Activated CD4-positive, alpha-beta T cell treated with anti-CD3 and anti-CD28 coated beads, Interleukin-2, amount 10 ng/mL, durations not matched to agents 7 days and 5 days (primary cell): ENCODE measurements at places on chromosomes 12 and 14.

DNA sequence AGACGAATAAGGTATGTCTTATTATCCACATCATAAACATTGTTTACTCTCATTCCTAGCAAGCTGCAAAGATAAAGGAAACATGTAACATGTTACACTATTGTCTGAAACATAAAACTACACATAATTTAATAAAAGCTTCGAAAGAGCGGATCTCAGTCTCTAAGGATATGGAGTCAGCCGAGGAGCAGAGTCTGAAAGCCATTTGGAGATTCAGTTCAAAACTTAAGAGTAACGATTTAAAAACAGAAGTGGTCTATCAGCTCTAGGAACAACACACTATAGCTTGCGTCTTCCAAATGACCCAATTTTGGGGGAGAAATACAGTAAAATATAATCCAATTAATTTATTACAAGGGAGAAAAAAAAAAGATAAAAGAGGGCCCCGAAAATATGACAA lies 775 bp downstream of the NEMF start:
- no peak for DNase-seq

GRCh38 chr12:49108958-49109404 lies 1.7 kb downstream of the LMBR1L start:
- DNase-seq, result no peak

- DNase-seq, result no peak
Observed at GRCh38 chr14:98035396-98035795, 1236.6 kb downstream of the BCL11B start.

DNA sequence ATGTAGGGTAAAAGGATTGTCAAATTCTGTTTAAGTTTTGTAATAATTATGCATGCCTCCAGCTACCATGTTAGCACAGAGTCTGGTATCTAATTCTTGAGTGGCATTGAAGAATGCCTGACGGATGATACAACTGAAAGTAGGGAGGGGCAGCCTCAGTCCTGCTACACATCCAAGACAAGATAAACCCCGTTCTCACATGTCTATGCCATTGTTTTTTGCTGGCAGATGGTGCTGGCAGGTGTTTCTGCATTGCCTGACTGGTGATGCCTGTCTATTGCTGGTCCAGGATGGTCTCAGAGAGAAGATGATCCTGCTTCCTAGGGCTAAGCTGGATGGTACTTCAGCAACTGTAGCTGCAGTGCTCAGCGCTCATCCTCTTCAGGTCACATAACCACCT lies 245.8 kb upstream of the NAV3 start:
- no peak for DNase-seq

- DNase-seq, result no peak
Observed at GRCh38 chr14:32564596-32564995, 235.5 kb downstream of the AKAP6 start.

DNA sequence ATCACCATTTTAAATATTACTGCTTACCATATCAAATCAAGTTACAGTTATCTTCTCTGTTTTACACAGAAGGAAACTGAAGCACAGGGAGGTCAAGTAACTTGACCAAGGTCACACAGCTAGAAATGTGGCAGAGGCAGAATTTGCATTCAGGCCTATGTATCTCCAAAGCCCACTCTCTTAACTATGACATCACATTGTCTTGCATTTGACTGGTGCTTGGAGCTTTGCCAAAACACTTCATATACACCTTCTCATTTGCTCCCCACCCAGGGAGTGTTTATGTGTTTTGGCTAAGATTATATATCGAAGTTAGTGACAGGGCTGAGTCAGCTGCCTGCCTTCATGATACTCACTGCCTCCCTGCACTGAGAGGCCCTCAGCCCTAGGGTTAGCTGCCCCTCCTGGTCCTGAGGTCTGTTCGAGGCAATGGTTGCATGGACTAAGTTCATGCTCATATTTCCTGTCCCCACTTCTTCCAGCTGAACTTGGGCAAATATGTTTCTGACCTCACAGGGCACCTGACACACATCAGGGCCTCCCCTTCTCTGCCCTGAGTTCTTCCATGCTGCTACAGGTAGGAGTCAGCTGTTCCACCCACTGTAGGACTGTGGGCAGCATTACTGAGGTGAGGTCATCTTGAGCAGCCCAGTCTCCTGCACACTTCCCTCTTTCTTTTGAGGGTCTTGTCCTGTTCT lies 1.8 kb downstream of the GALNT6 start:
- no peak for DNase-seq

DNA sequence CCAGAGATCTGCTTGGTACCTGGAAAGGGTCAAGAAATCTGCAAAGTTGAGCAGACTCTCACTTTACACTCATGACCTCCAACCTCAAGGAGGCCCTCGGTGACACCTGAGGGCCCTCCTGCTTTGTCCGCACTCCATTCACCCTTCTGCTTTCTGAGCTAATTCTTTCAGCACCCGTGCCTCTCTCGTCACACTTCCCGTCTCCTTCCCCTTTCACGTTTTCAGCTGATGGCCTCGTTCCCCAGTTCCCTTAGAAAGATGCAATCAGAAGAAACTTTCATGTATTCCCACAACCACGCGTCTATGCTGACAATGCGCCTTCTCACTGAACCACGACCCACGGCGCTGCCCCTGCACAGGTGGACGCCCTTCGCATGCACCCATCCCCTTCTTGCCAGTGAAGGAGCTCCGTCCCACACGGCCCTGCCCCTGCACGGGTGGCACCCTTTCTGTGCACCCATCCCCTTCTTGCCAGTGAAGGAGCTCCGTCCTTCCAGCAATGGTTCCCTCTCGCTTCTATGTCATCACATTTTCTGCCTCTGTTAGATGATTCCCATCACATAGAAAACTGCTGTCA lies 340.1 kb upstream of the FKBP4 start:
- no peak for DNase-seq

GRCh38 chr12:88108021-88108420 lies 33.9 kb downstream of the CEP290 start:
- DNase-seq, result no peak

DNA sequence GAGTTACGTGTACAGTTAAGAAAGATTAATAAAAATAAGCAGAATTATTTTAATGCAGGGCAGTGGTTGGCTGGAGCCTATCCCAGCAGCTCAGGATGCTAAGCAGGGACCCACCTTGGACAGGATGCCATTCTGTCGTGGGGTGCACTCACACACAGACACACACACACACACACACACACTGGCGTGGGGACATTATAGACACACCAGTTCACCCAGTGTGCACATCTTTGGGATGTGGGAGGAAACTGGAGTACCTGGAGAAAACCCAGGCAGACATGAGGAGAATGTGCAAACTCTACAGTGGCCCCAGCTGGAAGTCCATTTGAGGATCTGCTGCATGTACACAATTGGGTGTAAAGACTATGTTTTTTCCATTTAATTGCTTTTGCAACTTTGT lies 12.8 kb upstream of the IFI27L2 start:
- DNase-seq, result no peak

DNA sequence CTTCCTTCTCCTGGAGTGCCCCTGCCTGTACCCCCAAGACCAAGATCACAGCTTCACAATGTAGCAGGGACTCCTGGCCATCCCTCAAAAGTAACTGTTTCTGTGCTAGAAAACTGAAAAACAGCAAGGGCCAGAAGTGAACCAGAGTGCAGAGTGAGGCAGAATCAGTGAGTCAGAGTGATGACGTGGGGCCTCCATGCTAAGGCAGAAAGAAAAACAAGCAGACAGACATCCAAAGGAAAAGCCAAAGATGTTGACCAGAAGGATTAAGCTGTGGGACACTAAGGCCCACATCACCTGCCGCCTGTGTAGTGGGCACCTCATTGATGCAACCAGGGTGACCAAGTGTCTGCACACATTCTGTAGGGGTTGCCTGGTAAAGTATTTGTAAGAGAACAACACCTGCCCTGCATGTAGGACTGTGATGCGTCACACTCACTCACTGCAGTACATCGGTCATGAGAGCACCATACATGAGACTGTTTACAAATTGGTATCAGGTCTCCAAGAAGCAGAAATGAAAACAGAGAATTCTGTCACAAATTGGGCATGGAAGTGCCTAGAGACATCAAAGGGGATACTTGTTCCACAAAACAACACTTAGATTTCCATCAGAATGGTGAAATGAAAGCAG lies 51.2 kb downstream of the ARMH4 start:
- DNase-seq, result no peak

DNA sequence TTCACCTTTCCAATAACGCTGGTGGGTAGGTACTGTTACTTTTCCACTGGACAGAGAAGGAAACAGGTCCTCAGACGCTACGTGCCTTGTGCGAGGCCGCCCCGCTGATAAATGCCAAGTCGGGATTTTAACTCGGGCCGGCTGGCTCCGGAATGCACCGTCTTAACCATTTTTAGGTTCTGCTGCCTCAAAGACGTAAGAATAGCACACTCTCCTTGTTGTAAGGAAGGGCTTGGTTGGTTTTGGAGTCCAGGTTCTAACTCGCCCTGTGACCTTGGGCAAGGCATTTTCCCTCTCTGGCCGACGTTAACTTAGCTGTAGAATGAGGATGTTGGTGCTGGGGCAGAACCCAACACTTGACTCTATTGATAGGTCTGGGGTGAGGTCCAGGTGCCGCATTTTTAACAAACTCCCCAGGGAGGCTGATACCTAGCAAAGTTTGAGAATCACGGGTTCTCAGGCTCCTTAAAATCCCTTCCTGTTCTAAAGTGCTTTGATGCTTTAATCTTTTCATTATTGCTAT lies 814 bp downstream of the ANKRD13A start:
- no peak for DNase-seq
